ENCODE measurements at places on chromosomes 3 and 15. TPM values are rescaled to one million over a fixed set of nuclear protein-coding genes. Genes with fewer than 3 reads are reported as not detected.
A peak's percentile ranks its signal among the peaks of the same experiment; 100 is the strongest.

CD96 gene
- total RNA-seq = 3.0 TPM

FGF7 gene
- 3.6 TPM for total RNA-seq

SLC24A5 gene
- total RNA-seq = not detected

MOBP gene
- total RNA-seq = not detected

ACKR2 gene
- not detected for total RNA-seq

PRR20G gene
- not detected for total RNA-seq

BNC1 gene
- total RNA-seq = not detected

PRR23B gene
- not detected for total RNA-seq

CYP1A2 gene
- total RNA-seq = not detected

CSPG4 gene
- 0.14 TPM for total RNA-seq

CYP1A1 gene
- total RNA-seq = 2.3 TPM

CTSH gene
- 39.9 TPM for total RNA-seq

ROPN1 gene
- not detected for total RNA-seq

GNB4 gene
- 31.7 TPM for total RNA-seq

DNA sequence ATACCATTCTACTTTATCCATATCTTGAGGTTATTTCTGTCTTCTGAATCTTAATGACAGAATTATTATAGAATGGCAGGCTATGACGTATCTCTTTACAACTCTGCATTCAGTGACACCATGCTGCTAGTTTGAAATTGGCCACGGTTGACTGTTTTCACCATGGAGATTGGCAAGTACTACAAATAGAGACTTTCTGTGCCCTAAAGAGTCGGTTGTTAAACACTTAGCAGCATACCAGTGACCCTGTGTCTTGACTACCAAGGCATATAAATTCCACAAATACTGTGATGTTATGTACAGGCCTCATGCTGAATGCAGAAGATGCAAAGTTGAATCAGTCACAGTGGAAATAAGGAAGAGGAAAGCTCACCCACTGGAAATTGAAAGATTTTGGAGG lies 67.0 kb upstream of the CADPS start:
- no peak for DNase-seq

GRCh38 chr3:178895178-178895789 lies 176.3 kb downstream of the ZMAT3 start:
- DNase-seq = no peak

DNA sequence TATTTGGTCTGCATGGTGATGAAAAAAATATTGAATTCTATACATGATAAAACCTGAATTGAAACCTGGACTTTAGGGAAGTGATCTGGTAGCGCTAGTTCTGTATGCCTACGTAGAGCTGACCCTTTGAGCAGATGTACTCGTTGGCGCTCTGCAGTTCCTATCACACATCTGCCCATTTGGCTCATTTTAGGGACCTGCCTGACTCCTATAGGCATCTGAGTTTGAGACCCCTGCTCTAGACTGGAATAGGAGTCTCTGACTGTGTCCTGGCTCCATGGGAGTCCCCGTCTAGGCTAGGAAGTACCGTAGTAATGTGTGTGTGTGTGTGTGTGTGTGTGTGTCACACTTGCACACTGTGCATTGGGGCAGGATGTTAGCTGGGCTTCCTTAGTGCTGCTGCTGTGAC lies 21.2 kb downstream of the STARD5 start:
- DNase-seq = no peak

- DNase-seq = no peak
These were observed 931.3 kb downstream of the CADM2 start for GRCh38 chr3:85890043-85890555.

GRCh38 chr3:150059241-150059640 lies 88.5 kb upstream of the PFN2 start:
- DNase-seq = no peak

- no peak for DNase-seq
These were observed 31.5 kb upstream of the VEPH1 start for GRCh38 chr3:157534725-157535161.

- DNase-seq = no peak
These were observed 18.6 kb downstream of the KPNA4 start for GRCh38 chr3:160546727-160547126.

GRCh38 chr15:34610354-34610753 lies 26.9 kb upstream of the GOLGA8B start:
- peak; percentile 13 for DNase-seq

GRCh38 chr15:91308199-91308598 lies 208.1 kb downstream of the SV2B start:
- DNase-seq = no peak

- DNase-seq = no peak
These were observed 18.3 kb downstream of the GXYLT2 start for GRCh38 chr3:72906154-72906553.

- no peak for DNase-seq
These were observed 179.4 kb downstream of the RPLP1 start for GRCh38 chr15:69631978-69632377.

- DNase-seq = peak; percentile 73
These were observed 203.4 kb downstream of the ADAMTS9 start for GRCh38 chr3:64484289-64484992.

DNA sequence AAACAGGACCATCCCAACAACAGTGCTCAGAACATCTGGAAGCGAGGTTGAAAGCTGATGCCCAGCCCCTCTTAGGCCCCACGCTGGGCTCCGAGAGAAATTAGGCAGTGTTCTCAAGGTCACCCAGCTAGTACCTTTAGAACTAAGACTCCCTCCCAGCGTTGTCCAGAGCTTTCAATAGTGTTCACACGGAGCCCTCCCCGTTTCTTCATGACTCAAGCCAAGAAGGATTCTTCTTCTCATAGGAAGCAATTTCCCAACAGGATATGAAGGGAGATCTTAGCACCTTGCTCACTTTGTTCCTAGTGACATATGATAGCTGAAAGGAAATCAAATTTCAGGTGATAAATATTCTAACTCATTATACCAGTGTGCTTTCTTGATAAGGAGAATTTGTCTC lies 244.2 kb upstream of the ST8SIA2 start:
- no peak for DNase-seq

GRCh38 chr3:115092220-115092791 lies 54.8 kb downstream of the ZBTB20 start:
- peak; percentile 68 for DNase-seq

DNA sequence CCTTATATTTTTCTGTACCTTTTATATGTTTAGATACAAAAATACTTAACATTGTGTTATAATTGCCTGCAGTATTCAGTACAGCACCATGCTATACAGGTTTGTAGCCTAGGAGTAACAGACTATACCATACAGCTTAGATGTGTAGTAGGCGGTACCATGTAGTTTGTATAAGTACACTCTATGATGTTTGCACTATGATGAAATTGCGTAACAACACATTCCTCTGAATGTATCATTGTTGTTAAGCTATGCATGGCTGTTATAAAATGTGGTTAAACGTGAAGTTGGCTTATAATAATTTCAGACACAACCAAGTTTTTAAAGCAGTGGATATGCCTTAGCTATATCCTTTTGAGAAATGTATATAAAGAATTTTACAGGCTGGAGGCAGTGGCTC lies 328.3 kb downstream of the PLCL2 start:
- no peak for DNase-seq

DNA sequence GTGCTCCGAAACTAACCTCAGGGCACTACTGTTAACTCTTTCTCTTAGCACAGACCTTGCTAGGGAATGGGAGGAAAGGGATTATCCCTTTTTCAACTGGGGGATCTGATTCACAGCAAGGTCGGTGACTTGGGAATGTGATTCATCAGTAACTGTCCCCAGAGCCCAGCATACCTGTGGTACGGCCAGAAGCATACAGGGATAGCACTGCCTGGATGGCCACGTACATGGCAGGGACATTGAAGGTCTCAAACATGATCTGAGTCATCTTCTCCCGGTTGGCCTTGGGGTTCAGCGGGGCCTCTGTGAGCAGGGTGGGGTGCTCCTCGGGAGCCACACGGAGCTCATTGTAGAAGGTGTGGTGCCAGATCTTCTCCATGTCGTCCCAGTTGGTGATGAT lies 2.3 kb downstream of the ACTC1 start:
- DNase-seq = no peak

DNA sequence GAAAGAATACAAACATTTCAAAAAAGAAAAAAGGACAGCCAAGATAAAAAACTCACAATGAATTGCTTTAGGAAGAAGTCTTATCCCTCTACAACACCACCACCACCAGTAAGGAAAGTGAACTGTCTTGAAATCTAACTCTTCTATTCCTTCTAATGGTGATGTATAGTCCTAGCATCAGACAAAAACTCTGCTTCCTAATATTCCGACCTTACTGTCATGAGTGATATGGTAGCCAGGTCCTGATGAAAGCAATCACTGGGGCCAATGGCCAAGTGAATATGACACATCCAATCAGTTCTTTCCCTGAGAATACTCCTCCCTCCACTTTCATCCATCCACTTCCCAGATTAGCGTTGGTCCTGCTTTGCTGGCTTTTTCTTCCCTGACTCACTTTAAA lies 14.8 kb downstream of the GK5 start:
- no peak for DNase-seq

- DNase-seq = no peak
These were observed 4.9 kb downstream of the IL17RD start for GRCh38 chr3:57160076-57160764.

DNA sequence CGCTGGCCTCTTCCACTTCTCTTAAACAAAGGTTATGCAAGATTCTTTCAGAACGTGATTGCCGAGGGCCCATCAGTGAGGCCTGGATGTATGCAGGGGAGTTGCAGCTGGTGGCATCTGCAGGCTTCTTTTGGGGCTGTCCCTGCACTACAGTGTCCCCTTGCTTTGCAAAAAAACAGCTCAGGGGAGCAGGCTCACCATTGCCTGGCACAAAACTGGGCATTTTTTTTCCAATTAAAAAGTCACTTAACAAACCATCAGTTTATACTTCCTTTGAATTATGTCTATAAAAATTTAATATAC lies 148.6 kb downstream of the ATP10A start:
- no peak for DNase-seq

DNA sequence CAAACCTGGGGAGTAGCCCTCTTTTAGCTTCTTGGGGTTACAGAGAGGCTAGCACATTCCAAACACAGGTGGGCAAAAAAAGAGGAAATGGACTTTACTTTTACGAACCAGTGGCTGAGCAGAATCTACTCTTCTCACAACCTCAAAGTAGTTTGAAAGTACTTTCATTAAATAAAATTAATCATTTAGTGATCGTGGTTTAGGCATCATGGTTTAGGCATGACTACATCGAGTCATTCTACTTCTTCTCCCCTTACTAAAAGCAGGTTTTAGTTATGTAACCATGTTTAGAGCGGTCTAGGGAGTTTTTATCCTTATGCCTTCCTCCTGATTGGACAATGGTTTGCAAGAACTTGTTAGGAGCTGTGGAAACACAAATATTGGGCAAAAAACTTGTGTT lies 2.5 kb upstream of the GREM1 start:
- DNase-seq = peak; percentile 71

- DNase-seq = peak; percentile 64
These were observed 40.8 kb downstream of the FOXP1 start for GRCh38 chr3:71542521-71543370.
